ENCODE measurements at places on chromosomes 7 and 10.
A peak's percentile ranks its signal among the peaks of the same experiment; 100 is the strongest.

- DNase-seq = no peak
Measured at GRCh38 chr10:7168414-7168813, 242.4 kb downstream of the SFMBT2 start.

DNA sequence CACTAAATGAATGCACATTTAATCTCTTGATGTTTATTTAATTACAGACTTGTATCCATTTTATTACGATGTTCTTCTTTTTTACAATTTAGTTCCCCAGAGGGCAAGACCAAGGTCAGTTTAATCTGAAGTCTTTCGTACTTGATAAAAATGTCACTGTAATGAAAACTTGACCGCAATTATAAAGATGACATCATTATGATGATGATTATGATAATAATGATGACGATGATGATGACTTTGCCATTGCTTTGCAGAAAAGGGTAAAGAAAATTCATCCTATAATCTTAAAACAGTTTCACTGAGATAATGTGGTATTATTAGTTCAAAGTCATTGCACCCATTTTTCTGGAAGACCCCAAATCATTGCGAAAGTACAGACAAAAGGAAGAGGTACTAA, 290.1 kb downstream of the NEBL start:
- DNase-seq = no peak

GRCh38 chr10:49353026-49353894, 42.6 kb downstream of the DRGX start:
- no peak for DNase-seq

DNA sequence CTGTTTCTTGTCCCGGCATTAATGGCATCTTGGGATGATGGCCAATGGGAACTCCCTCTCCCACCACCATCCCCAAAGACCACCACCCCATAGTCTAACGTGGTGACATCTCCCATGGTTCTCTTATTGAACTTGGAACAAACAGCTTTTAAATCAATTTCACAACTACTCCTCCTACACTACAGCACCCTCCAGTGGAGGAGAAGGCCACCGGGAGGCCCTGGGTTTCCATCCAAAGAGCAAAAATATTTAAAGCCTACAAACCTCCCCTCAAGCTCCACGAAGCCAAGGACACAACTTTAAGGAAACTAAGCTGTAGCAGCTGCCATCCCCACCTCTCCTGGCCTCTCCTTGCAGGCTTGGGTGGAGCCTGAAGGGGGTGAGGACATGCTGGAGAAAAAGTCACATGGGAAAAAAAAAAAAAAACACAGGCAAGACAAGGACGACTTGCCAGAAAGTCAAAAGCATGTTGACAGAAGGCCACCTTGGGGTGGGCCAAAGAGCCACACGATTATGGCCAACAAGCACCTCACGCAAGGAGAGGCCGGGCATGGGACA, 94.0 kb upstream of the LANCL2 start:
- peak; percentile 65 for DNase-seq

DNA sequence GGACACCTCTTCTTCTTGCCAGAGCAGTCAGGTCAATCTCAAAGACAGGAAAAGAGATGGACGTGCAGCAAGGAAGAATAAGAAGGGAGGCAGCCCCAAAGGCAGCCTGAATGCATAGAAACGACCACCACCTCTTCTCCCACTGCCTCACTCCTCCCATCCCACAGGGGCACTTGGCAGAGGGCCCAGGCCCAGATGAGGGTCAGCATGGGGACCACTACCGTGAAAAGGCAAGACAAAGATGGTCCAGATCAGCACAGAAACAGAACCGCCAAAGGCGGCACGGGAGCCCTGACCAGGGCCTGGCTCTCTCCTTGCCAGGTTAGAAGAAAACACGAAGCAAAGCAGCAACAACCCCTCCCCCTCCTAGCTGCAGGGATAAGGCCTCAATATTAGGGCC, 1.9 kb upstream of the NDST2 start:
- no peak for DNase-seq

GRCh38 chr7:138063400-138063799, 12.9 kb upstream of the AKR1D1 start:
- no peak for DNase-seq

- no peak for DNase-seq
Measured at GRCh38 chr10:10817609-10818008, 200.1 kb upstream of the CELF2 start.

GRCh38 chr10:33180390-33180789, 154.1 kb downstream of the NRP1 start:
- DNase-seq = peak; percentile 31

- no peak for DNase-seq
Measured at GRCh38 chr10:89469517-89469916, 55.1 kb downstream of the IFIT5 start.

DNA sequence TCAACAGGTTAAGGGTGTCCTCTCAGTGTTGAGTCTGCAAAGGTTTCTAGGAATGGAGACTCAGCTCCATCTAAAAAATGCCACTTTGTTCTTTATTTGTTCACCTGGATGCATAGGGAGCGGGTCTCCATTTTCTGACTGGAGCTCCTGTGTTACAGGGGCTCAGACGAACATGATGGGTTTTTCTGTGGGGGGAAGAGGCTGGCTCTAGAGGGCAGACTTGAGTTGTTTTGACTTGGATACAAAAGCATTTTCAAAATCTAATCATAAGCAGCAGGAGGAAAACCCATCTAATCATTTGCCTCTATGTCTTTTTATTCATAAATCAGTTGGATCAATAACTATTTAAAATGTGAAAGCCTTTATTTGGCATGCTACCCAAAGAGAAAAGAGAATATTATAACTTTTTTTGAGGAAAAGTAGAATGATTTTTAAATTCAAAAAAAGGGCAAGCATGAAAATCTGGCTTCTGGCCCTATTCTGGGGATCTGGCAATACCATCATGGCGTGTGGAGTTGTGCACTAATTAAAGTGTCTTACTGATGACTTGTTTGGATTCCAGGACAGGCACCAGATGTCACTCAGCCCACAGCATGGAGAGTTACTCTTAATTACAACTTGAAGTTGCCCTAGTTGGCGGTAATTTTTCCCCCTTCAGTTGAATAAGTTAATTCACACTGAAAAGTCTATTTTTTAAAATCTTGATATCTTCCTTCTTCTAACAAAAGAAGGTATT, 594.9 kb downstream of the REEP3 start:
- peak; percentile 19 for DNase-seq

GRCh38 chr10:12042409-12042796, 206 bp downstream of the UPF2 start:
- peak; percentile 18 for DNase-seq

Measured in choroid plexus epithelial cell (primary cell).